ENCODE measurements at places on chromosomes 4 and X.

DNA sequence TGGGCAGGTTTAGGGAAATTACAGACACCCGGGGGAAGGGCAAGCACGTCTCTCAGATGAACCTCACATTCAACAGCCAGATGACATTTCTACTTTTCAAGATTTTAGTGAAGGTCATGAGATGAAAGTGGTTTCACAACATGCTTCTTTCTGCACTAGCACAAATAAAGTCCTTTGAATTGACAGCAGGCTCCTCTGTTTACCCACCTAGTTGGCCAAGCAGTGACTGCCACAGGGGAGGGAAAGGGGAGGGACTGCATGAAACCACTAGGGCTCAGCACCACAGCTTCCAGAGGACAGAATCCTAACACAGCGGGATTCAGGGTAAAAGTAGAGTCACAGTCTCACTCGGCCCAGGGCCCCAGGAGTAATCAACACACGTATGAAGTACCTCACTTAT, 6.2 kb downstream of the RAB40A start:
- DNase-seq, result no peak

- no peak for DNase-seq
These were observed 6.9 kb upstream of the RAP2C start for GRCh38 chrX:132226169-132226568.

DNA sequence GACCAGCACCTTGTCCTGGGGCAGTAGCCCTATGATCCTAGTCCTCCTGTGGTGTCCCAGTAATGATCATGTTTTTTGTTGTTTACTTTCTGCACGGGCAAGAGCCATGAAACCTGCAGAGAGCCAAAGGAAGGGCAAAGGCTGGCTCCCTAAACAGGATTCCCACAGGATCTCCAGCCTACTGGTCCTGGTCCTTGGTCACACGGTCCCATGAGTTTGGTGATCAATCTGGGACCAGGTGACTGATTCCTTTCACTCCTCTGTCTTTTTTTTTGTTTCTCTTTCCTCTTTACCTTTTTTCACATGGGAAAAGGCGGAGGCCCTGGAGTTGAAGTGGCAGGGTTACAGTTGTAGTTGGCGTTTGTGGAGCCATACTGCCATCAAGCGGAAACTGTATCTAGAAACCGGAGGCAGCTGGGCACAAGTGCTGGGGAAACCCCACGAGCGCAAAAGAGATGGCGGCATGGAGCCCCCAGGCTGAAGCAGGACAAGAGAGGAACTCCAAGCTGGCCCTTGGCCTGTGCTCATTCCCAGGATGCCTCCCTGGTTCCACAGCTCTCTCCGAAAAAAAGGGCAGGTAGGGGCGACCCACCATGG, 34.6 kb downstream of the NBDY start:
- no peak for DNase-seq

GRCh38 chrX:9127986-9128385, 94.1 kb upstream of the FAM9B start:
- DNase-seq, result no peak

- peak; percentile 35 for DNase-seq
These were observed 11.6 kb upstream of the TTC29 start for GRCh38 chr4:146957237-146957636.

DNA sequence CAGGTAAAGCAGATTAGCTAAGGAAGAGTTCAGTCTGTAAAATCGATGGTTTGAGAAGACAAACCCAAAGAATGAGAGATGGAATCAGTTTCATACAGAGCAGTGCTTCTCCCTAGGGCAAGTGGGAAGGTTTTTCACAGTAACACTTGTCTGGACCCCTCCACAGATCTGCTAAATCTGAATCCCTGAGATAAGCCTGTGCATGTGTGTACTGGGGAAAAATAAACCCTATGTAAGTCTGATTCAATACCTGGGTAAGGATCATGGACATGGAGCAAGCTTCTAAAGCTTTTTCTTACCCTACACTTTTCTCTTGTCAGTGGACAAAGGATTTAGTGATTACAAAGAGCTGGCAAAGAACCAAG, 13.6 kb downstream of the ELOVL6 start:
- no peak for DNase-seq
